ENCODE measurements at places on chromosomes 1 and 21. TPM values are rescaled to one million over a fixed set of nuclear protein-coding genes. Genes with fewer than 3 reads are reported as not detected.

- DNase-seq = peak; percentile 68
Observed at GRCh38 chr1:98201666-98202081, 280.8 kb upstream of the DPYD start.

DNA sequence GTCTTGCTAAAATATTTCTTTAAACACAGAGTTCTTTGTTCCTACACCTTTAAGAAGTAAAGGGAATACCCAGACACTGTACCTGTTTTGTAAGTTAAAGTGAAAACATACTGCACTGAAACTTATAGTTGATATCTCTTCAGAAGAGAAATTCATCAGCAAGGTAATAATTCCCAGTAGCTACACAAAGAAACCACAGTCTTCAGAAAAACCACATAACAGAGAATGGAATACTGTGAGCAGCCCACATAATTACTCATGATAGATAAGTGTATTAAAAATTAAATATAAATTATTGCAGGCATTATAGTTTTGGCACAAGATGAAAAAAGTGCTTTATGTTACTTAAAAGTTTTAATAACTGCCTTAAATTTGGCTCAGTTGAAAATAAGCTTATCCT is 276.6 kb downstream of the SETD4 start:
- DNase-seq = no peak

- no peak for DNase-seq
Observed at GRCh38 chr1:213008564-213008963, 7.1 kb downstream of the ANGEL2 start.

DNA sequence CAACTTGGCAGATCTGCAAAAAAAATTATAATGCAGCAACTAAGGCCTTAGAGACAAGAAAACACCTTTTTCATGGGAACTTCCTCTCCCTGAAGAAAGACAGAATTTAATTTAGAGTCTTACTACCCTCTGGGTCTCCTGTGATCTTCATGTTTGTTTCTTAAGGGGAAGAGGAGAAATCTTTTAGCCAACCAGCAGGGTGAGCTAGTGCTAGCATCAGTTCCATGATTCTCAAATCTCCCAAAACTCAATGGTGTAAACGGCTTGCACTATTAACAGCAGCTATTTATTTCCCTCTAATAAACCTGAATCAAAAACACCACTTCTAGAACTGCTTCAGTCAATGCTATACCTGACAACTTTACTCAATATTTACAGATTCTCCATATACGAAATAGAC is 3.8 kb downstream of the ZNF644 start:
- DNase-seq = no peak

DNA sequence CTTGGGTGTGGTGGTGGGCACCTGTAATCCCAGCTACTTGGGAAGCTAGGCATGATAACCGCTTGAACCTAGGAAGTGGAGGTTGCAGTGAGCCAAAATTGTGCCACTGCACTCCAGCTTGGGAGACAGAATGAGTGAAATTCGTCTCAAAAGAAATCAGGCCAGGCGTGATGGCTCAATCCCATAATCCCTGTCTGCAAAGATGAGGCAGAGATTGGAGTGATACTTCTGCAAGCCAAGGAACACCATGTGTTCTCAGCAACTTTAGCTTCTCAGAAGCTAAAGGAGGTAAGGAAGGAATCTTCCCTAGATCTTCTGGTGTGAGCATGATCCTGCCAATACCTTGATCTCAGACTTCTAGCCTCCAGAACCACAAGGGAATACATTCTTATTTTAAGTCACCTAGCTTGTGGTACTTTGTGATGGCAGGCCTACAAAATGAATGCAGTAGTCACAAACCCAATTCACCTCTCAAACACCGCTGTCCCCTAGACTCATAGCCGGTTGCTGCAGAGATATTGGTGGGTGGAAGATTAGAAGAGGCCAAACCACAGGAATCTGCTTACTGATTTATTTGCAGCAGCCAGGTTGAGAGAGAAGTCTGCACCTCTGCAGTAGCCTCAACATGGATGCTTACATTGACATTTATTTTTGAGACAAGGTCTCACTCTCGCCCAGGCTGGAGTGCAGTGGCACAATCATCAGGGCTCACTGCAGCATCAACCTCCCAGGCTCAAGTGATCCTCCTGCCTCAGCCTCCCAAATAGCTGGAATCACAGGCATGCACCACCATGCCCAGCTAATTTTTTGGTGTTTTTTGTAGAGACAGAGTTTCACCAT is 18.6 kb downstream of the L1TD1 start:
- DNase-seq = no peak

- DNase-seq = no peak
Observed at GRCh38 chr1:4637616-4638344, 16.6 kb upstream of the AJAP1 start.

The CASZ1 gene
- total RNA-seq = 1.1 TPM

All from A172 (cell line).